ENCODE measurements at places on chromosomes 6 and 20.

- no peak for DNase-seq
Measured at GRCh38 chr6:33797626-33798342, 6.0 kb downstream of the MLN start.

- no peak for DNase-seq
Measured at GRCh38 chr6:2777249-2777648, 12.1 kb downstream of the WRNIP1 start.

GRCh38 chr20:12835999-12836398 lies 172.8 kb upstream of the SPTLC3 start:
- no peak for DNase-seq

DNA sequence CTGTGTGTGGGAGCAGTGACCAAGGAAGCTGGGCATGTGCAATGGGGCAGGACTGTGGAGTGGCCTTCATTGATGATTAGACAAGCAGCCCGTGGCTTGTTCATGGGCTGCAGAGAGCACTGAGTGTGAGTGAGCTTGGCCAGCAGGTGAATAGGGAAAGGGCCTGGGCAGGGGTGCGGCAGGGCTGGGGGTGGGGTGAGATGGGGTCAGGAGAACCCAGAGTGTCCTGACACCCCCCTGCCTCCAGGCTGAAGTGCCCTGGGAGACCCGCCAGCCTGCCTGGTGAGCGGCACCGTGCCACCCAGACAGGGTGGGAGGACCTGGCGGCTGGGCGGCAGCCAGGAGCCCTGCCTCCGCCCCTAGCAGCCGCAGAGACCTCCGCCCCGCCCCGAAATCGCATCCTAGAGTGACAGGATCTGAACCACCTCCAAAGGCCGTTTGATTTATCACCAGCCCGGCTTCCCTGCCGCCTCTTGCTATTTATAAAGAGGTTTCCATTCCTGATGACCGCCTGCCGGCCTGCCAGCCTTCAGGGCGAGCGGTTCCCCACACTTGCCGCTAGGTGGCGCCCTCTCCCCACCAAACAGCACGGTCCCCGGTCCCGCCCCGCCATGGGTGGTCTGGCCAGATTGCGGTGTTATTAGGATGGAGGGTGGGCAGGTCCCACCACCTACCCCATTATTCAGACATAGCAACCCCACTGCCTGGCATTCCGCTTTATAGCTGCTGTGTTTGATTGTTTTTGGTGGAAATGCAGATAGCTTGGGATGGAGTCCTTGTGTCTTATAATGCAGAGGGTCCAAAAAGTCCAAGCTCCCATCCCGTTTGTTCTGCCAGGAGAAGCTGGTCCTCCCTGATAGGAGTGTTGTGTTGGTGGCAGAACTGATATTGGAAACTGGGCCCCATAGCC lies 3.5 kb downstream of the MYLK2 start:
- DNase-seq: peak; percentile 63

GRCh38 chr20:37564388-37565133 lies 36.9 kb upstream of the BLCAP start:
- DNase-seq: no peak

DNA sequence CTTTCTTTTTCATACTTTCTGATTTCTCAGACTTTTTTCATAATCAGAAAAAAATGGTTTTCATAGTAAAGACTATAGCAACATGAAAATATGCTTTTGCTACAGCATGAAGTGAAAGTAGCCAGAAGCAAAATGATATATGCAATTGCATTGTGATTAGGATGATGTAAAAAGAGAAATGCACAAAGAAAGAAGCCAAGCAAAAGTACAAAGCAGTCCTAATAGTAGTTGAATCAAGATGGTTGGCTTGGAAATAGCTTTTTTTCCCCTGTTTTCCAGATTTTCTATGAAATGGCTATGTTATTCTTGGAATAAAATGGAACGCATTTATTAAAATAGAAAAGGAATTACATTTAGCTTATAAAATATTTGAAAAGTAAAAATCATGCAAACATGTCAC lies 77.3 kb downstream of the SEL1L2 start:
- no peak for DNase-seq

DNA sequence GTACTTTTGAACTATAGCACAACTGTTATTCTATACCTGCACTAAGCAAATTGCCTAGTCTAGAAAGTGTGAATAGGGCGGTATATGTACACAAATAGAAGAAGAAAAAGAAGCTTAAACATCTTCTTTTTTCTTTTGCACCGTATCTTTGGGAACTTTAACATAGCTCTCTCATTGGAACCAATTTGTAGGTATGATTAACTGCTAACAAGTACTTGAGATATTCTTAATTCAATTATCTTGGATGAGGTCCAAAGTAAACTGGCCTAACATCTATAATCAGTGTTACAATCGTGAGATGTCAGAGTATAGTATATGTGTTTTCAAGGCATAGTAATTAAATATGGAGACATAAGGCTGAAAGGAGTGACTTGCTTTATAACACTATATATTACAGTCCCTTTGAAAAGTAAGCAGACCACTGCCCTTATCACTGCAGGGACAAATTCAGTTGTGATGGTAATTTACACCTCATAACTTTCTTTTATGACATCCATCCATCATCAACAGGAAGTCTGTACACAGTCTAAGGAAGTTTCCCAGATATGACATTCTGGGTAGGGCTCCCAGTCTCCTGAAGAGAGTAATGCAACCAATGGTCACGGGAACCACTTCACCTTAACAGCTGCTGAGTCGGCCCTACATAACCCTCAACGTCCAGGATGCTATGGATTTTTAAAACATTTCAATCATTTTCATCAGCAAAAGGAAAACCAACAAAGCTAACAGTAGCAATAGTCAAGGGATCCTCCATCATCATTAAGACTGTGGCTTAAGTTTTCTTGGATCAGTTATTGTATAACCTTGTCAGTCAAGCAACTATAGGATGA lies 37.6 kb downstream of the NKAIN2 start:
- DNase-seq: no peak

- DNase-seq: no peak
Measured at GRCh38 chr6:98514073-98514720, 320.2 kb upstream of the POU3F2 start.

- no peak for DNase-seq
Measured at GRCh38 chr20:4681991-4682401, 39.7 kb upstream of the PRND start.

- DNase-seq: no peak
Measured at GRCh38 chr20:22576273-22576672, 8.1 kb downstream of the FOXA2 start.

- no peak for DNase-seq
Measured at GRCh38 chr20:61742097-61742825, 323.4 kb downstream of the TAF4 start.

DNA sequence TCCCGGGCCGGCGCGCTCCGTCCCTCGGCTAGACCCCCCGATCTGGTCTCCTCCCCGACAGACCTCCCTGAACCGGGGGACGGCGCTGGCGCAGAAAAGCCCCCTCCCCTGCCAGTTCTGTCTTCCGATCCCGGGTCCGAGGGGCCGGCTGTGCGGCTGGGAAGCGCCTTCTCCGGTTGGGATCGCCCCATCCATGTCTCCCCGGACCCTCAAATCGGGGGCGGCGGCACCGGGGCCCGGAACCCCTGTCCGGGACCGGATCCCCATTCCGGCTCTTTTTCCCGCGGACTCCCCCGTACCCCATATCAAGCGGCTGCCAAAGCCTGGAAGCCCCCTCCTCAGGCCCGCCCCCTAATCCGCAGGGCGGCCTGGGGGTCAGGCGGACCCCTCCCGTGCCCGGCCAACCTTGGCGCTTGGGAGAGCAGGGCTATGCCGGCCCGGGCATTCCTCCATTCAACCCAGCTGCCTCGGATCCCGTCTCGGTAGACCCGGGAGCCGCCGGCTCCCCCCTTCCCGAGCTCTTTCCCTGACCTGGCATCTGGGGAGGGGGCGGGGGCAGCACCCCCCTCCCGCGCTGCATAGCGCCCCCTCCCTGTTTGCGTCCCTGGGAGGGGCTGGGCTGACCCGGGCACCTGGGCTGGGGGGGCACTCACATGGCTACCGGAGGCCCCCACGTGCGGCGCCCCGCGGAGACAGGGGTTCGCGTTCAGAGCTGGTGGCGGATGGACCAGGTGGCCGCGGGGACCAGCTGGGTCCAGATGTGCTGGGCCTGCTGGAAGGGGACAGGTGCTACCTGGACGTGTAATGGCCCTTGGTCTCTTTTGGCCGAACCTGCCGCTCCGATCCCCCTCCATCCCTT lies 643 bp downstream of the DLGAP4 start:
- DNase-seq: no peak

GRCh38 chr6:157121897-157122296 lies 201.4 kb downstream of the TMEM242 start:
- DNase-seq: no peak

- DNase-seq: no peak
Measured at GRCh38 chr6:143555582-143555981, 44.1 kb upstream of the FUCA2 start.

GRCh38 chr6:42407379-42407778 lies 44.3 kb downstream of the TRERF1 start:
- no peak for DNase-seq

- no peak for DNase-seq
Measured at GRCh38 chr20:19256906-19257595, 44.6 kb downstream of the SLC24A3 start.

GRCh38 chr6:108250240-108250866 lies 10.5 kb downstream of the SNX3 start:
- no peak for DNase-seq

DNA sequence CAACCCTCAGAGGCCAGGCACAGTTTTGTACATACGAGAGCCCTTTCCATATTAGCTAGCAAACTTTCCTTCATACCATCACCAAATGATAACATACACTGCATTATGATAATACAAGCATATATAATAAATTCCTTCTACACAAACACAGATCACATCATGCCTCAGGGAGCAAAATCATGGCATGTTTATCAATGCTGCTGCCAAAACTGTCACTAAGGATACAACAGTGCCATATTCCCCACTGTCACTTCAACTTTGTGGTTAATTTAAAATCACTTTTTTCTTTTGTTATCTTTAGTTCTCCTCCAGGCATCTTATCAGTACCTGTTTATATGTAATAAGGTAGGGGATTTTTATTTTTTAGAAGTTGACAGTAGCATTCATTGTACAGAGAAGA lies 196.3 kb downstream of the EPM2A start:
- no peak for DNase-seq

DNA sequence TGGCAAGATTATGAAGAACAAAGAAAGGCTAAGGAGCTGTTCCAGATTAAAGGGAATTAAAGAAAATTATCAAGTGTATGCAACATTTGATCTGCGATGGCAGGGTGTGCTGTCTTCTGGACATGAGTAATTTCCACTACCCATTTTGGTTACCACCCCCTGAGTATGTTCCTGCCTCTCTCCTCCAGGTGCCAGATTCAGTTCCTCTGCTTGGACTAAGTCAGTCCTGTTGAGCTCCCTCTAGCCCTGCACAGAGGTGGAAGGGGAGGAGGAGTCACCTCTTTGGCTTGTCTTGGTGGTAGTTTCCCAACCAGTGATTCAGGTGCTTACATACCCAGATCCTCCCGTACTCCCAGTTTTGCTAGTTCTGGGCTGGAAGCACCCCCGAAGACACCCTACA lies 22.2 kb upstream of the SNRPB2 start:
- DNase-seq: no peak

- no peak for DNase-seq
Measured at GRCh38 chr20:52103335-52103912, 88.2 kb downstream of the ZFP64 start.

DNA sequence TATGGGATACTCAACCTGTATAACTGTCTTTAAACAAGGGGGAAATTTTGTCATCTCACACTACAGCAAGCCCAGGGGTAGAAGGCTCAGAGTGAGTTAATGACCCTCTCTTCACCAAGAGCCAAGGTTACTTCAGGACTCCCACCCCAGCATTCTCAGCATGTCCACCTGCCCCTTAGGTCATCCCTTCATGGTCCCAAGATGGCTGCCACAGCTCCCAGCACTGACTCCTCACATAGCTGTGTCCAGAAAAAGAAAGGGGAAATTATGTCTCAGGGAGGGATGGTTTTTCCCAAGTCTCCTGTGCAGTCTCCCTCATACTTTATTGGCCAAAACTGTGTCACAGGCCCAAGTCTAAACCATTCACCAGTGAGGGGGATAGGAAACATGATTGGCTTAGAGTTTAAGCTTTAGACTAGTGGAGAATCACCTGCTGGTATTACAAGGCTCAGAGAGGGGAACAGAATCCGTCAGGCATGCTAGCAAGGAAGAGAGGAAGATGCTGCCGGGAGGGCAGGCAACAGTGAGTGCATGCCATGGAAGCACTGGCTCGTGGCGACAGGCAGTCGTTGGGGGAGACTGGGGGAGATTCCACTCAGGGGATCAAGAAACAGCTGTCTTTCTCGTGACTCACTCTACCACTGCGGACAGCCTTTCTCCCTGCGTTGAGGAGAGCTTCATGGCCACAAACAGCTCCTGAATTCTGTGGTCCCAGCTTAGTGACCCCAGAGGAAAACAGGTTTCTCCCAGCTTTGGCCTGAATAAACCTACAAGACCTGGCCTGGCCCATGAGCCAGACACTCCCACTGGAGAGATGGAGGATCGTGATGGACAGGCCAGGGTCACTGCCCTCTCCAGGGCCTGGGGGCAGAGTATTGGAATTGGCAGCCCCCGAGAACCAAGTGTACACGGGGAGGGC lies 37.2 kb downstream of the HM13 start:
- DNase-seq: no peak

DNA sequence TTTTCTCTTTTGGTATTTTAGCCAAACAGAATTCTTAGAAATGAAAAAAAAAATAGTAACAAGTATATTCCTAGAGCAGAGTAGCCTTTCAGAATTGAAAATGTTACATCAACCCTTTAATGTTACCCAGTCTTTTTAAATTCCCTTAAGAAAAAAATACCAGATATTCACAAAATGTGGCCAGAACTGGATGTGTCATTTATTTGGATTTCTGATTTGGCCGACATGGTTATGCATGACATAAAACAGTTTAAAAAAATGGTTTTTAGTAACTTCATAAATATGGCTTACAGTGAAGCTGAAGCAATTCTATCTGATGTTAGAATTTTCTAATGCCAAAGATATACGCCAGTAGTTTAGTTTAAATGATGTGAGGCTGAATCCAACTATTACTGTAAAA lies 112.0 kb downstream of the ATXN1 start:
- DNase-seq: no peak

- DNase-seq: no peak
Measured at GRCh38 chr6:163992701-163993100, 578.2 kb downstream of the QKI start.

DNA sequence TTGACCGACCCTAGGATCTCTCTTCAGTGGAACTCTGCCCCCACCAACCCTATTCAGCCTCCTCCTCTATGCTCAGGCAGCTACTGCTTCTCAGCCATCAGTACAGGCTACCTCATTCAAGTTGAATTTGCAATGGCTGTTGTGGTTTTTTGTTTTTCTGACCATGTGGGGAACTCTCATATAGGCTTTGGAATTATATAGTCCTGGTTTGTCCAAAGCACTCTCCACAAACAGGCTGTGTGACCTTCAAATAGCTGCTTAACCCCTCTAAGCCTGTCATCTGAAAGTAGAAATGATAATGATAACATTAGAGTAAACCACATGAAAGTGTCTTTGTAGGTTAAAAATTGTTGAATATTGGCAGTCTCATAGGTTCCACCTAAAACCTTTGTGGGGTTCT lies 80.3 kb downstream of the UNC5CL start:
- DNase-seq: no peak

- DNase-seq: peak; percentile 1
Measured at GRCh38 chr6:99822741-99823512, 171.1 kb downstream of the MCHR2 start.

- peak; percentile 62 for DNase-seq
Measured at GRCh38 chr6:15248451-15249370, 2.8 kb downstream of the JARID2 start.

GRCh38 chr6:138264372-138264880 lies 46.1 kb upstream of the PBOV1 start:
- no peak for DNase-seq

- no peak for DNase-seq
Measured at GRCh38 chr6:89927791-89928550, 33.7 kb downstream of the GJA10 start.

GRCh38 chr20:59273739-59274357 lies 26.6 kb upstream of the EDN3 start:
- no peak for DNase-seq
